Breast epithelium (tissue), 4 donors: ENCODE measurements at places on chromosomes 6 and 20. TPM values are rescaled to one million over a fixed set of nuclear protein-coding genes. Genes with fewer than 3 reads are reported as not detected.

Gene MLN
- not detected for total RNA-seq

Gene ENPP5
- total RNA-seq, result 28.1 TPM

Gene ADGRF4
- 0.16 TPM for total RNA-seq

- H3K27me3 ChIP-seq, result no peaks in the 10 kb centered on the region
- H3K27ac ChIP-seq, result peak overlapping the region; percentile 81
- H3K4me1 ChIP-seq, result peaks cover 11% of the 10 kb centered on the region
- no peaks in the 10 kb centered on the region for H3K36me3 ChIP-seq
Observed at GRCh38 chr20:50259705-50260478, 69.3 kb downstream of the CEBPB start.

GRCh38 chr6:166655251-166655650 is 28.2 kb upstream of the RPS6KA2 start:
- H3K36me3 ChIP-seq, result no peaks in the 10 kb centered on the region
- H3K27me3 ChIP-seq, result no peaks in the 10 kb centered on the region
- no peaks in the 10 kb centered on the region for H3K4me1 ChIP-seq
- H3K4me3 ChIP-seq, result no peak overlapping the region
- peak; percentile 79 for DNase-seq
